GM04504 (cell line): ENCODE measurements at places on chromosomes 4 and X.

DNA sequence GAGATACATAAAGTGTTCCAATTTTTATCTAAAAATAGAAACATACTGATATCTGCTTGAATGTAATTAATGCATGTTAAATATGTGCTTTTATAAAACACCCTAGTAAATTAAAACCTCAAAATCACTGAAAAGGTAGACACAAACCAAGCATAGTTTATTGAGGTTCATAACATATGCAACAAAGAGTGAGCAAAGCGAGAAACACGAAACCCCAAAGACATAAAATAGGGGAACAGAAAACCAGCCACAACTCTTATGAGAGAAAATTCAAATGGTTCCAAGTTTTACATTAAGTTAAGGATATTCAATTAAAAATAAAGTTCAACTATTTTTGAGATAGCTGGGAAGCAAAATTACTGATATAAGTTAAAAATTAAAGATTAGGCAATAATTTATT lies 336.4 kb upstream of the AGA start:
- no peak for DNase-seq

DNA sequence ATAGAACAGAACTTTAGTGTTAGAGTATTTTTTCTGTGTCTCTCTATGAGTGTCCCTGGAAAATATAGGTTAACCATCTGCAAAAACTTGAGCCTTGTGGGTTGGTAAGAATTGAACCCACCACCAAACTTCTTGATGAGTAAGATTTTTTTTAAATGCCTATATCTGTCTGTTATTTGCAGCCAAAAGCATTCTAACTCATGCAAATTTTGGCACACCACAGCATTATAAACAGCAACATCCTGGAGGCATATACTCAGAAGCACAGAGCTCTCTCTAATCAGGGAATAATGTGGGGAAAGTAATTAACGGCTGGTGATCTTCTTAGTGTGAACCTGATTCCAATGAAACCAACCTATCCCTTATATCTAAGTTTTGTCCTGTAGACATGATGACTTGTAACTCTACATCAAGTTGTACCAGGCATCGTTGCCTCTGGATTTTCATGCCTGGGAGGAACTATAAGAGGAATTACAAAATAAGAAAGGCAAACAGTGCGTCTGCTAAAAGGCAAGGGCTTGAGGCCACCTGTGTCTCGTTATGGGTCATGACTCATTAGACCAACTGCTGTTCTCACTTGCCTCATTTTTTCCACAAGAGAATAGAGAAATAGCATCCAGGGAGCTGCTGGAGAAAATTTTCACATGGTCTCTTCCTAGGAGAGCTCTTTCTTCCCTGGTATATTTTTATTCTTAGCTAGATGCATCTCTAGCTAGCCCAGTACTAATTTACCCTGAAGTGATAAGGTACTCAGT lies 202.4 kb downstream of the CHIC2 start:
- peak; percentile 90 for DNase-seq

- no peak for DNase-seq
These were observed 14.6 kb downstream of the CLCN3 start for GRCh38 chr4:169634975-169635374.

- no peak for DNase-seq
These were observed 410.3 kb upstream of the PPP1R2C start for GRCh38 chrX:43188296-43188695.

- no peak for DNase-seq
These were observed 129.4 kb upstream of the SH3RF1 start for GRCh38 chr4:169399976-169400767.
